ENCODE measurements at places on chromosomes 7 and 10.

DNA sequence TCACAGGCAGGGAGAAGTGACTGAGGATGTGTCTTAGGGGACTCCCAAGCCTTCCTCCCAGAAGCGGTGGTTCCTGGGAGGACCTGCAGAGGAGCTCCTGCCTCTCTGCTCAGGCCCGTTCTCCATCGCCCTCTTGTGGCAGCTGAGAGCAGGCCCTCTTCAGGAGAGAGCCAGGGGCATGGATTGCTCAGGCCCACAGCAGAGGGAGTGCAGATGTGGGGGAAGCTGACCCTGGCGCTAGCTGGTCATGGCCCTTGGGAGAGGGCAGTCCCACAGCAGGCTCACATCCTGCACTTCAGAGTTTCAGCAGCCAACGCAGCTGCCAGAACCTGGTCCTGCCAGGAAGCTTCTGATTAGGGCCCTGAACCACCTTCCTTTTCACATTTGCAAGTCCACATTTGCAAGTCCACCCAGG lies 94.8 kb upstream of the TARP start:
- DNase-seq = peak; percentile 77

DNA sequence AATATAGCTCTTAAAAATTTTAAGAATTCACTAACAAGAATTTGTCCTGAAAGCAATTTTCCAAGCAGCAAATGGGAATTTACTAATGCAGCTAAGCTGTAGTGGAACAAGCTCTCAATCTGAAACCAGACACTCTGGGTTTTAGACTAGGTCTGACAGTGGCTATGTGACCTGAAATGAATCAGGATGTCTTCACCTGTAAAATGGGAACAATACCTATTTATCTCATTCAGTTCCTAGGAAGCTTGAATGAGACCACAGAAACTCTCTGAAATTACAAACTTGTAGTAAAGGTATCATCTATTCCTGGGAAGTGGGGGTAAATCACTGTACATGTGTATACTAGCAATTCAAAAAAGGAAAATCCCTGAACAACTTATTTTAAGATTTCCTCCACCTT lies 1.2 kb downstream of the DNAJC2 start:
- no peak for DNase-seq

GRCh38 chr7:842431-843031 lies 10.3 kb downstream of the SUN1 start:
- no peak for DNase-seq

DNA sequence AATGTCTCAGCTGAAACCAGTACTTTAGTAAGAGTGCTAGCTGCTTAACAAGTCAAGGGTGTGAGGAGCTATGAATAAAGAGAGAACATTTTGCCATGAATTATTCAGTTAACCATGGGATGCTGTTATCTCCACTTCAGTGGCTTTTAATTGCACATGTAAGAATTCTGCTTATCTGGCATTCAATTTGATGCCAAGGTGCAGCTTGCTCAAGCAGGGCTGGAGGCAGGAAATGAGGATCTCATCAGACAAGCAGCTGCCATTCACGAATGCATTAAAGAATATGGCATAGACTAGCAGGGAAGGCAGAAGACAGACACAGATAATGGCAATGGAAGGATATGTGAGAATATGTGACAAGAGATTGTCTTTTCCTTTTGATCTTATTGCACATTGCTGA lies 697.8 kb downstream of the NRG3 start:
- DNase-seq = no peak

- no peak for DNase-seq
Measured at GRCh38 chr7:101507791-101508252, 121.3 kb downstream of the MYL10 start.

DNA sequence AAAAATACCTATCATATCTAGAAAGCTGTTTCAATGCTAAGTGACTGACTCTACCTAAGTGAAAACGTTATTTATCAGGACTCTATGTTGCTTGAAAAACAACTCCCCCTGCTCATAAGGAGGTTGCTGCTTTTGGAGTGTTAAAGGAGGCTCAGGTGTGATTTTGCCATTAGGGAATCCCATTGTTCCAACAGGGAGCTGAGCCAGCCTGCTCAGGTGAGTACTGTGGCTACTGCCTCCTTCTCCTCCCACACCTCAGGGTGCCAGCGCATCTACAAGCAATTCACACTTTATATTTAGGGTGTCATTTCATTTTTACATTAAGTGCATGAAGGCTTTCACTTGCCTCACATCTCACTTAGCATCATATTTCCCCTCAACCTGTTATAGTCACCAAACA lies 84.7 kb downstream of the SEM1 start:
- DNase-seq = no peak

Measured in effector CD4-positive, alpha-beta T cell (primary cell).